ENCODE measurements at places on chromosomes 16 and 17.
A peak's percentile ranks its signal among the peaks of the same experiment; 100 is the strongest.

GRCh38 chr16:1530349-1530882 lies 3.0 kb upstream of the TMEM204 start:
- no peak for DNase-seq

DNA sequence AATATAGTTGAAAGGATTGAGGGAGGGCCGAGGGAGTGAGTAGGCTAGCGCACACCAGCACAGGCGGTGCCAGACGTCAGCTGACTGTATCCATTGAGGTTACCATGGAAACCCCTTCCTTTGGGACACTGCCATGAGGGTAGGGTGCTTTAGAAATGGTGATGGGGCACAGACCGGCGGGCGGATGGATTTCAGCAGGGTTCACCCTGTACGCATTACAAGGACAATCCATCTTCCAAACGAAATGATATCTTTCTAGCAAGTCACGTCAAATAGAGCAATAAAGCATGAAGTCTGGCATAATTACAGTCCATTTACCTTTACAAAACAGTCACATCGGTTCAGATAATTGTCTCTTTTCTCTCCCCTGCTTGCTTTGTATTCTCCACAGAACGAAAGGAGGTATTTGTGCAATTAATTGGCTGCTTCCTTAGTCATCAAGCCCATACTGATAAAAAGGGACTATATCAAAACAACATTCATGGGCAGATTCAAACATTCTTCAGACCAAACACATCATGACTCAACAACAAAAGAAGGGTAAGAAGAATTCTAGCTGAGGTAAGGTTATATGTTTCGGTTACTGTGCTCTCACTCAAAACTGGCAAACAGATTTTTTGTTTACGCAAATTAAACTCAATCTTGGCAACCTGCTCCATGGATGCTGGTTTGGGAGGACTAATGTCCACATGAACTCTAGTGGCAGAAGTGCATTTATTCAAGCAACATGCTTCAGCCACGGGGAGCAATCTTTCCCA lies 140.6 kb downstream of the CDK5R1 start:
- DNase-seq, result peak; percentile 80

GRCh38 chr17:27513849-27514248 lies 57.6 kb downstream of the KSR1 start:
- DNase-seq, result no peak

- no peak for DNase-seq
These were observed 2.0 kb downstream of the NPTX1 start for GRCh38 chr17:80474231-80474960.

DNA sequence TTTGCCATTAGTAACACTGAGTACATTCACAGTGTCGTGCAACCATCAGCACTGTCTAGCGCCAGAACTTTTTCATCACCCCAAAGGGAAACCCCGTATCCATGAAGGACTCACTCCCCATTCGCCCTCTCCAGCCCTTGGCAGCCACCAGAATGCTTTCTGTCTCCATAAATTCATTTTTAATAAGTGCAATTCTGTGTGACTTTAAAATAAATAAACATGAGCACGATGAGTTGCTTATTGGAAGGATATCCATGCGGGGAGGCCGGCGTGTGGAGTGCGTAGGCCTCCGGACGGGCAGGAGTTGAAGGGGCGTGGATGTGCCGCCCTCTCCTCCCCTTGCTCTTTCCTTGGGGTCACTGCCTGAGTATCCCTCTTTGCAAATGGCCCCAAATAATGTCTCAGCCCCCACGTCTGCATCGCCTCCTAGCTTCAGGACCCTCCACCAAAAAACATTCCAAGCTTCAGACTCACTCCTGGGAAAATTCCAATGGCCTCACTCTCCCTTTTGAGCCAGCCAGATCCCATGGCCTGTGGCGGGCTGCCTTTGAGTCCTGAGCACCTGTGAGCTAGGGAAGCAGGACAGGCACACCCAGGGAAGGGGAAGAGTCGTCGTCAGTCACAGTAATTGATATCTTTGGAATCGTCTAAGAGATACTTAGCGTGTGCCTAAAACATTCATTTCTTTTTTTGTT lies 306.3 kb downstream of the SEC14L1 start:
- DNase-seq, result no peak

- DNase-seq, result no peak
These were observed 1.5 kb upstream of the NTN3 start for GRCh38 chr16:2469399-2470233.

- no peak for DNase-seq
These were observed 25.2 kb upstream of the SMPD3 start for GRCh38 chr16:68473358-68474070.

DNA sequence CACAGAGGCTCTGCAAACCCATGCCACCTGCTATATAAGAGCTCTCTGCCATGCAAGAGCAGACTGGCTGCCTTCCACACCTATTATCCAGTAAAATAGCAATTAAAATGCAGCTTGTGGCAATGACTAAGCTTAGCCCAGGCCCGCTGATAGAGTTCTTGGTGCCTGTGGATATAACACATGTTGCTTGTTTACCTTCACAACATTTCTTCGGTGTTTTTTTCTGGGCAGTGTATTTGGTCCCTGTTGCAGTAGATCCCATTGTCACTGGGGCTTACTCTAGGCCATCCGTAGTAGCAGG lies 63.5 kb downstream of the SPECC1 start:
- no peak for DNase-seq

- DNase-seq, result no peak
These were observed 15.0 kb downstream of the PPY start for GRCh38 chr17:43927060-43927864.

- DNase-seq, result no peak
These were observed 45.6 kb upstream of the ENPP7 start for GRCh38 chr17:79685121-79685520.

DNA sequence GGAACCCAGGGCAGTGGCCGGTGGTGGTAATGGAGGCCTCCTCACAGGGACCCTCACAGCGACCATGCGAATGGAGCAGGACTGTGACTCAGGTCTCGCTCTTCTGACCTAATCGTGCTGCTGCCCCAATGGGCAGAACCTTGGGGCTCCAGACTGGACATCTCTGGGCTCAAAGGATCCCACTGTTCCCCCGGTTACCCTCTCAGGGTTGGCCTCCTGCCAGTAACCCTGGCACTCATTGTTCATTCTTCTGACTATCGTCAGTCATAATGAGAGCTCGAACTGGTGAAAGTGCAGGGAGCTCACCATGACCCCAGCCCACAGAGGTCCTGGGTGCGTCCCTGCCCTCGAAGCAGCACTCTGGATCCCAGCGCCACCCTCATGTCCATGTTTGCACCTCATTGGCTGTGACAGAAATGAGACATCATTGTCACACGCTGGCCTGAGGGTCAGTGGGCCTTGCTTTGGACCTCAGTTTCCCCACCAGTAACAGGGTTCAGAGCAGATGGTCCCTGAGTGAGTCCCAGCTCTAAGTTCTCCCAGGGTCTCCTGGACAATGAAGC lies 4.0 kb upstream of the NPRL3 start:
- DNase-seq, result no peak

DNA sequence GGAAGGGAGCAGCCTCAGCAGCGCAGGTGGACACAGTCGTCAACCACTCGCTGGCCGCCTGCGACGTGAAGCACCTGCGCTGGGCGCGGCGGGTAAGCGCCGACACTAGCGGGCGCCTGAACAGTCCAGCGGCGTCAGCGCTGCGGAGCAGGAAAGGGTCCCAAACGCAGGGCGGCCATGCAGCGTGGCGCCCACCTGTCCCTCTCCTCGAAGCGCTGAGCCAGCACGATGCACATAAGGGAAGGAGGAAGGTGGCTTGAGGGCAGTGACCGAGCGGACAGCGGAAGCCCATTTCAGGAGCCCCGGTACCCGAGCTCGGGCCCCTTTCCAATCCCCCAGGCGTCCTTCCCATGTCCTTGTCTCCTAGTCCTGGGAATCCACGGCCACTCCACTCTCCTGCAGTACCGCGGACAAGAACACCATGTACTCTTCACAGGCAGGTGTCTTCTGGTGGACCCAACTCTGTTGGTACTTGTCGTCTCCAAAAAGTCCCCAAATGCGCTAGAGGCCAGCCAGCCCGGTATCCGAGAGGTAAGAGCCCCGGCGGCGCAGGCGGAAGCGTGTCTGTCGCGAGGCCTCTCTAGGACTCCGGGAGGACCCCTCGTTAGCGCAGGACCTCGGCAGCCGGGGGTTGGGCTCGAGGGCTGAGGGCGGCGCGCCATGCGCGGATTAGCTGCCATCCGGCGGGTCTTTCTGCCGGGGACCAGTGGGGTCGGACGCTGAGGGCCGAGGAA lies 14.4 kb downstream of the ZNF232 start:
- DNase-seq, result peak; percentile 75

DNA sequence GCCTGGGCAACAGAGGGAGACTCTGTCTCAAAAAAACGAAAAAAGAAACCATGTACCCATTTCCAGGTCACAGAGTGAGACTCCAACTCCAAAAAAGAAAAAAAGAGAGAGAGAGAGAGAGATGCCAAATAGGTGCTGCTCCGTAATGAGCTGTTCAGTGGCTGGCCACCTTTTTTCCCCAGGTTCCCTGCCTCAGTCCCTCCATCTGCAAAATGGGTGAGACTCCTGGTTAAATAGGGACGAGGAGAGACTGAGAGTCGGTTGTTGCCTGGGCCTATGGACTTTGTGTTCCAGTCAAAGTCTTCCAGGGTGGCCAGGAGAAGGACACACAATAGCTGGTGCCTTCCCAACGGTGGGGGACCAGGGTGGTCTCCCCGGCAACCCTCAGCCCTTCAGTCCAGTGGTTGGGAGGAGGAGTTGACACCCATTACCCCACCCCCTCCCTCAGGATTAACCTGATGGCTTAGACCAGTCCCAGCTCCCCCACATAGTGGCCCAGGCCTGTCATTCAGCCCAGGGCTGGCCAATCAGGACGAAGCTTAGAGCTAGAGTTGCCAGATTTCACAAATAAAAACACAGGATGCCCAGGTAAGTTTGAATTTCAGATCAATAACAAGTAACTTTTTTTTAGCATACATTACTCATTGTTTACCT lies 258.2 kb downstream of the PARN start:
- DNase-seq, result no peak

DNA sequence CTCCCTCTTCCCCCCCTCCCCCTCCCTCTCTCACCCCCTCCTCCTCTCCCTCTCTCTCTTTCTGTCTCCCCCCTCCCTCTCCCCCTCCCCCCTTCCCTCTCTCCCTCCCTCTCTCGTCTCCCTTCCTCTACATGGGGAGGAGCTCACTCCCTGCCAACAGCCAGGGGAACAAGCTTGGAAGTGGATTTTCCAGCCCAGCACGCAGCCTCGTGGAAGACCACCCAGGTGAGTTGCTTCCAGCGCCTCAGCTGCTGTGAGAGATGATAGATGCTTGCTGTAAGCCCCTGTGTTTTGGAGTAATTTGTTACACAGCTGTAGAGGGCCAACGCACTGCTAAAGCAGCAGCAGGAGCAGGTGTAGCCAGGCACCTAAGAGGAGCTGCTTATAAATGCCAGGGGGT lies 20.8 kb downstream of the ACTG1 start:
- no peak for DNase-seq

DNA sequence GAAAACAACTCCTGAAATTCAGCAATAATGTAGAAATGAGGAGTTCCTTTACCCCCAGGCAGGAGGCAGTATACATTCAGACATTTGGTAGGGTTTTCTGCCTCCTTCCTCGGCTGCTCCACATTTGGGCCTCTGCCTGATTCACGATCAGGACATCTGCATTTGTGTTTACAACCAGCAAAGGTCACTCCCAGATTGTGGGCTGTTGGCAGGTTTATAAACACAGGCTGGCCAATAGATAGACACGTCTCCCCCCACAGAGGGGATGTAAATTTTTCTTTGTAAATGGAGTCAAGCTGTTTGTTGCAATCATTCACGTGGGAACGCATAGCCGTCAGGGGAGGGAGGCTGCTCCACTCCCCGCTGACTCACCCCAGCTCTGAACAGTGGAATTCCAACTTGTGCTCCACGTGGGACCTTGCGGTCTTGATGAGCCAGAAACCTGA lies 252.1 kb upstream of the N4BP1 start:
- peak; percentile 20 for DNase-seq

DNA sequence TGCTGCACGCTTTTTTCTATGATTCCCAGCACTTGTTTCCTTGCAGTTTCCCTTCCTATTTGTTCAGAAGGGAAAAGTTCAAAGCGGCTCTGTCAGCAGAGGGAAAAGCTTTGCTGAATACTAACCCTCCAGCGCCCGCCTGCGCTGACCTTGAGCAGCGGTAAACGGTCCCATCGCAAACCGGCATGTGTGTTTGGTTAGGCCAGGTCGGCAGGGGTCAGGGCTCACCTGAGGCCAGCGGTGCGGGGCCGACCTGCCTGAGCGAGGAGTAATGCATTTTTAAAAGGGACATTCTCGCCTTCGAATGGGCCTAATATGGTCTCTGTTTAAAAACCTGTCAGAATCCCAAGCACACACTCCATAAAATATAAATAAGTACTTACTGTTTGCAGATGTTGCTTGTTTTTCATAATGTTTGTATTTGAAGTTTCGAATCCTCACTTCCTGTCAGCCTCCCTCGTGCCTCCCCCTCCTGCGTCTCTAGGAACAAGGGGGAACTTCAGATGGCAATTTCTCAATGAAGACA lies 110.1 kb downstream of the IRX3 start:
- no peak for DNase-seq

GRCh38 chr16:71410146-71410545 lies 31.7 kb downstream of the TLE7 start:
- DNase-seq, result no peak

- no peak for DNase-seq
These were observed 14.9 kb upstream of the CBFB start for GRCh38 chr16:67013823-67014633.

GRCh38 chr17:37770631-37771518 lies 26.0 kb upstream of the HNF1B start:
- DNase-seq, result no peak

GRCh38 chr16:31072540-31073141 lies 1.4 kb downstream of the ZNF668 start:
- no peak for DNase-seq

GRCh38 chr16:12341423-12341822 lies 364.9 kb downstream of the SNX29 start:
- no peak for DNase-seq

GRCh38 chr16:22813948-22814710 lies at the start of gene HS3ST2:
TSS of gene HS3ST2 (plus strand) at chr16:22814162. CDS start at chr16:22814611, 449 bp downstream.
- no peak for DNase-seq

DNA sequence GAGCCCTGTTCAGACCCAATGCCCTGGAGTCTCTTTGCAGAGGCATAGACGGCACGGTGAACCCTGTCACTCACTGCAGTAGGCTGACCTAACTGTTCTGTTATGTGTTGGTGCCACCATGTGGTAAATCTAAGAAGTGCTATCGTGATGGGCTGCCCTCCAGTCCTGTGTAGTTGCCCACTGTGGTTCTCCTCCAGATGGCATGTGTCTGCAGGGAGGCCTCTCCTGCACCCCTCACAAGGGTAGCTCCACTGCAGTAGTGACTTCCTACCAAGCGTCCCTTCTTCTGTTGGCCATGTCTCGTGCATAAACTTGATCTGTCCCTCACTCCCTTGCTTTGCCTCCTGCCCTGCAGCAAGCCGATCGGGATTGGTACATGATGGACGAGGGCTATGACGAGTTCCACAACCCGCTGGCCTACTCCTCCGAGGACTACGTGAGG lies 5.8 kb downstream of the DHX38 start:
- no peak for DNase-seq

GRCh38 chr16:69494991-69495392 lies 70.6 kb downstream of the CYB5B start:
- DNase-seq, result peak; percentile 38

GRCh38 chr16:66224626-66225025 lies 141.9 kb upstream of the CDH5 start:
- no peak for DNase-seq

- no peak for DNase-seq
These were observed 13.9 kb downstream of the TSPOAP1 start for GRCh38 chr17:58314706-58315015.

GRCh38 chr17:72115781-72116525 lies 4.9 kb upstream of the SOX9 start:
- no peak for DNase-seq

GRCh38 chr17:67818110-67819002 lies 6.9 kb upstream of the BPTF start:
- DNase-seq, result no peak

All from iPS DF 19.7 (cell line).